ENCODE measurements at places on chromosomes 2 and 18. TPM values are rescaled to one million over a fixed set of nuclear protein-coding genes. Genes with fewer than 3 reads are reported as not detected.

The SPATA3 gene
- not detected for total RNA-seq

The STK16 gene
- total RNA-seq: 31.3 TPM

The TMEM169 gene
- total RNA-seq: not detected

The ZC3H6 gene
- total RNA-seq: 4.4 TPM

GRCh38 chr2:9021563-9022211 is 18.2 kb upstream of the MBOAT2 start:
- DNase-seq: peak; percentile 9
- H3K4me1 ChIP-seq: peaks cover 23% of the 10 kb centered on the region
- no peak overlapping the region for H3K4me3 ChIP-seq
- no peaks in the 10 kb centered on the region for H3K27me3 ChIP-seq
